ENCODE measurements at places on chromosomes 12 and 14. TPM values are rescaled to one million over a fixed set of nuclear protein-coding genes. Genes with fewer than 3 reads are reported as not detected.

ASPG gene
- total RNA-seq: not detected

BBOF1 gene
- 5.0 TPM for total RNA-seq

TAS2R7 gene
- total RNA-seq: not detected

RFX4 gene
- not detected for total RNA-seq

RPL36AL gene
- total RNA-seq: 363 TPM

DNA sequence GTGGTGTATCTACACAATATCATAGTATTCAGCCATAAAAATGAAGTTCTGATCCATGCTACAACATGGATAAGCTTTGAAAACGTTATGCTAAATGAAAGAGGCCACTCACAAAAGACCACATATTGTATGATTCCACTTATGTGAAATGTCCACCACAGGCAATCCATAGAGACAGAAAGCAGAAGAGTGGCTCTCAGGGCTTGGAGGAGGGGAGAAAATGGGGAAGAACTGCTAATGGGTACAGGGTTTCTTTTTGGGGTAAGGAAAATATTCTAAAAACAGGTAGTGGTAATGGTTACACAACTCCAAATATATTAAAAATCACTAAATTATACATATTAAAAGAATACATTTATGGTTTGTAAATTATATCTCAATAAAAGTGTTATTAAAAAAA, 16.5 kb downstream of the SCNN1A start:
- no peak for DNase-seq

DNA sequence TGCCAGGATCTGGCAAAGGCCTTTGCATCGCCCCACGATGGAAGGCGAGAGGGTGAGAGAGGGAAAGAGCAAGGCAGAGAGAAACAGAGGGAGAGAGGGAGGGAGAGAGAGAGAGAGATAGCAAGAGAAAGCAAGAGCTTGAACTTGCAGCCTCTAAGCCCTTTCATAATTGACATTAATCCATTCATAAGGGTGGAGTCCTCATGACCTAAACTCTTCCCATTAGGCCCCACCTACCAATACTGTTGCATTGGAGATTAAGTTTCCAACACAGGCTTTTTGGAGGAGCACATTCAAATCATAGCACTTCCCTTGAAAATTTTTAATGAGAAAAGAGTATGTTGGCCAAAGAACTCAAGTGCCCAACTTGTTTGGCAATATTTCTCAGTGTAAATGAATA, 48.6 kb upstream of the ZDHHC17 start:
- no peak for DNase-seq

- no peak for DNase-seq
Observed at GRCh38 chr14:34099635-34100034, 148.8 kb upstream of the EGLN3 start.

DNA sequence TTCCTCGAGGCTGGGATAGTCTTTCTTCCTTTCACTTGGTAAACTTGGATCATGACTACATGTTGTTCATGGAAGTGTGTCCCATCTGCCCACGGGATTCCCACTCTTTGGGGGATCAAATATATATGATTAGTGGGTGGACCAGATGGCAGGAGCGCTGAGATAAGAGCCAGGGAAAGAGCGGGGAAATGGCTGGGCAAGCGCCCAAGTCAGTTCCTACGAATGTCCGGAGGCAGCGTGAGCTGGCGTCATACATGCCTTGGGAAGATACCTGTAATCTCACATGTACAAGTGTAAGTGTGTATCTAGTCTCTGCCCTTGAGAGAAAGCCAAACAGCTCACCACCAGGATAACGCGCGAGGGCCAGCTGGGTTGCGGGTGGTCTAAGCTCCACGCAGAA, 62.3 kb downstream of the FZD10 start:
- no peak for DNase-seq
